Endothelial cell of umbilical vein (primary cell): ENCODE measurements at places on chromosomes 12 and 14. TPM values are rescaled to one million over a fixed set of nuclear protein-coding genes. Genes with fewer than 3 reads are reported as not detected.

FGF6 gene
- polyA plus RNA-seq: not detected in 2 replicates

DNA sequence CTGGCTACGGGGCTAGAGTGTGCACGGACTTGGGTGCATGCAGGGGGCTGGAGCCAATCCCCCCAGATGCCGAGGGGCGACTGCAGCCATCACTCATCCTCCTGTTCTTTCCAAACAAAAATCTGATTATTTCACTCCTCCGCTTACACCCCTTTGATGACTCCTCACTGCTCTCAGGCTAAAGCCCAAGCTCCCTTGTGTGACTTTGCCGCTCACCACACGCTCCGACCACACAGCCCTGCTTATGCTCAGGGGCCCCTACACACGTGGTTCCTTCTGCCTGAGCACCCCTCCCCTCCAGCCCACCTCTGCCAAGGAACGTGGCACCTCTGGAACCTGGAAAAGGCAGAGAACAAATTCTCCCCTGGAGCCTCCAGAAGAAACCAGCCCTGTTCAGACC lies 13.7 kb downstream of the CHFR start:
- DNase-seq: no peak

- peak; percentile 44 for DNase-seq
Observed at GRCh38 chr14:66508846-66509621, 1.1 kb downstream of the GPHN start.

PELI2 gene
- 9.9 and 11.5 TPM in 2 replicates for polyA plus RNA-seq

MSI1 gene
- polyA plus RNA-seq: 0.01 TPM in 1 of 2 replicates, not detected in the other

KRT75 gene
- not detected in 2 replicates for polyA plus RNA-seq

CCDC196 gene
- not detected in 2 replicates for polyA plus RNA-seq

TBC1D30 gene
- polyA plus RNA-seq: 4.9 and 7.6 TPM in 2 replicates

GRCh38 chr14:101288436-101289229 lies 272.7 kb upstream of the DIO3 start:
- no peak for DNase-seq

LMNTD1 gene
- polyA plus RNA-seq: not detected in 2 replicates

- DNase-seq: peak; percentile 12
Observed at GRCh38 chr12:123387508-123388176, 3.7 kb downstream of the KMT5A start.

- DNase-seq: peak; percentile 81
Observed at GRCh38 chr14:92783813-92784431, 10.2 kb upstream of the GOLGA5 start.

- DNase-seq: no peak
Observed at GRCh38 chr14:103198131-103199105, 75.2 kb downstream of the TNFAIP2 start.

IGFBP6 gene
- polyA plus RNA-seq: 18.2 TPM in 2 replicates

DNA sequence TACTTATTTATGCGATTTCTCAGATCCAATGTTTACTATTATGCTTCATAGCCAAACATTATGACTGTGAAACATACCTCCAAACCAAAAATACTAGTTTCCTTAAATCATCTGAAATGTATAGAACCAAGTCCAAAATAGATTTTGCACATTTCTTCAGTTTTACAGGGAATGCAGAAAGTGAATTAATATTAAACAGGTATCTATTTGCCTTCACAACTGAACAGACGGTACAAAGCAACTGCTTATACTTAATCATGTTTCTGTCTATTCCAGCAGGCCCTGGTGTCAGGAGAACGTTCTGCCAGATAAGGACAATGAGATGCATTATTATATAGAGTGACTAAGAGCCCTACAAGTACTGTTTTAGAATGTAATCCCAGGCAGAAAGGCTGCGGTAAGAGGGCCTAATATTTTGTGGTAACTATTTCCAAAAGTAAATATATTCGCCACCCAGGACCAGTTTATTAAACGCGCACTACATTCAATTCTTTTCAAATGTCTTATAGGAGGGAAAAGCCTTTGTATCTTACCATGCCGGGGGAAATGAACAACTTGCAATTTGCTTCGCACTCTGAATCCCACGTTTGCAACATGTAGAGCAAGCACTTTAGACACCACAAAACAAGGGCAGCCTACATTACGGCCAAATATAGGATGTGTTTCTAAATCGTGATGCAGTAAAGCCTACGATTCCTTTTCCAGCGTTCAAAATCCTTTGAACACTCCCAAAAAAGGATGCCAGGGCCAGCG lies 1.5 kb downstream of the CORO1C start:
- peak; percentile 70 for DNase-seq

DNA sequence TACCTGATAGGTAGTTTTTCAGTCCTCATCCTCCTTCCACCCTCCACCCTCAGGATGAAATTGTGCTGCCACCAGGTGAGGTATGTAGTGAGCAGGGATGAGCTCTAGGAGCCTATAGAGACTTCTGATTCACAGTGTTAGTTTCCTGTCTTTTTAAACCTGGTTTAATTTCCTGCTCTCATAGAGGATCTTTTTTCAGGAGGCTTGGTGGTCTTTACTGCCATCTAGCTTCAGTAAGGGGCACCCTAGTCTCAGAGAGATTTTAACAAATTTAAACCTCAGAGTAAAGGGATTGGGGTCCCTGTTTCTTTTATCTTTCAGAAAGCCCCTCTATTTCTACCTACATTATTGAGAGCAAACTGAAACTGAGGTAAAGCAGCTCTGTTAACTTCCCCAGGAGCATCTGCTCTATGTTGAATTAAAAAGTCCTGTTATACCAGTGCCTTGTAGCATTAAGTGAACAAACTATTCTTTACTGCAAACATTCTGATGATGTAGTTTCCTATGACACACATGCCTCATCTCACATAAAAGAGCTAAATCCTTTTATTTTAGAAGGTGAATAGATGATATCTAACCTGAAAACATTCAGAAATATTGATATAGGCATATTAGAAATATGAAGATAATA lies 172.2 kb upstream of the DDHD1 start:
- no peak for DNase-seq

DNA sequence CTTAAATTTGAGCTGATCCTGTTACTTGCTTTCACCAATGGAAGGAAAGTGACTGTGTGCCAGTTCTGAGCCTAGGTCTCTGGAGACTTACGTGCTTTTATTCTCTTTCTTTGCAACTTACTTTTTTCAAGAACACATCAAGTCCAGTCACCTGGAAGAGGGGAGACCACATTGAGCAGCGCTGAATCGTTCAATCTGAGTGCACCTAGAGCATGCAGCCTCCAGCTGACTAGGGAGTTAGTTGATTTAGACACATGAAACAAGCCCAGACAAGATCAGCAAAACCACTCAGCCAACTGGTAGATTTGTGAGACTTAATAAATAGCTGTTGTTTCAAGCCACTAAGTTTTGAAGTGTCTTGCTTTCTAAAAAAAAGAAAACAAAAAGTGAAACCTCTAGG lies 1014.8 kb upstream of the FBXO33 start:
- DNase-seq: no peak

DNA sequence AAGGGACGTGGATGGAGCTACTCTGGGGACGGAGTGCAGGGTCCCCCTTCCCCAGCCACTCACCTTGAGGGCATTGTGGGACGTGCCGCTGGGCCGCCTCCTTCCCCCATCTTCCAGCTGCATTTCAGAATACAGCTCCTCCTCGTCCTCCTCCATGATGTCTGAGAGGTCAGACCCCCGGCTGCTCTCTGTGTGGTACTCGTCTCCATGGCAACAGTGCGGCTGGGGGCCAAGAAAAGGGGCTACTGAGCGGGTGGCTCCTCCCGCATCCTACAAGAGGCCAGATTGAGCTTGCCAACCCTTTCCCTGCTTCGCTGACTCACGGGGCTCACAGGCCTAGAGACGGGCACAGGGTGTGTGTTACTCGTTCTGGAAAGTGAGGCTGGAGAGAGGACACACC lies 90.4 kb downstream of the PIWIL1 start:
- DNase-seq: no peak

KRT2 gene
- not detected in 2 replicates for polyA plus RNA-seq

DNA sequence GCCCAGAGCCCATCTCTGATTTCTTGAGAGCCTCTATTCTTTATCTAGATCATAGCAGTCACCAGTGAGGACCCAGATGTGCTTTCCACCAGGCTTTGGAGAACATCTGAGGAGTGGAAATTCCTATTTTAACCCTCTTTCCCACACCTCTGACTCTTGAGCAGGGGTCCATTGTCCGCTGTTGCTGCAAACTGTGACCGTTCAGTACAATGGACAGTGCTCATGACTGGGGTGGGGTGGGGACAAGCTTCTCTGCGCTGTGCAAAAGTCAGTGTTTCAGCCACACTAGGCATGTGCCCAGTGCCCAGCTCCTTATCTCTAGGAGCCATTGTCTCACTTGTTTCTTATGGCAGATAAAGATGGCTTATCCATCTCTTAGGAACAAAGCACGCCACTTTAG lies 16.9 kb upstream of the KRT7 start:
- DNase-seq: peak; percentile 43

GRCh38 chr12:53700567-53700966 lies 24.7 kb upstream of the ATP5MC2 start:
- no peak for DNase-seq

DNA sequence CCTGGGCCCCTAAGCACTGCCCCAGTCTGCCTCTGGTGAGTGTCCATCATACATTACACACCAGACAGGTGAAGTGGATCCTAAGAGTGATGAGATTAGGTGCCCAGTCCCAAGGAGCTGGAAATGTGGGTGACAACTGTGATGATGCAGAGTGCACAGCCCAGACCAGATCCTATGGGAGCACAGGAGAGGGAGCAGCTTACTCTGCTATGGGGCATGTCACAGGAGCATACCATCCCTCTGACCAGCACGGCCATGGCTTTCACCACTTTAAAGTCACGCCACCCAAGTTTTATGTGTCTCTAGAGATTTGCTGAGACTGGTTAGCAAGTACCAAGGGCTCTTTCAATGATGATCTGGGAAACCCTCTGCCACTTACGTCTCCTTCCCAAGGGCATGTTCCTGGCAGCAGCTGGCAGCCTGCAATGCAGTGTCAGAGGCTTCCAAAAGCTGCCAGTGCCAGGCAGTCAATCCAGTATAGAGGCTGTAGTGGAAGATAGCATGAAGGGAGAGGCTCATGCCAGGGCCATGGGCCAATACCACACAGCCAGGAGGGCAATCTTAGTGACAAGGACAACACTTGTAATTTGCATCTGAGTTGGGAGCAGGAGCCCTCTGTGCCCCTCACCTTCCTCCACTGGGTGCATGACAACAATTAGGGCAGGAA lies 40.2 kb downstream of the STAB2 start:
- DNase-seq: no peak

GRCh38 chr14:70906793-70907175 lies 475 bp upstream of the PCNX1 start:
- peak; percentile 57 for DNase-seq

DNA sequence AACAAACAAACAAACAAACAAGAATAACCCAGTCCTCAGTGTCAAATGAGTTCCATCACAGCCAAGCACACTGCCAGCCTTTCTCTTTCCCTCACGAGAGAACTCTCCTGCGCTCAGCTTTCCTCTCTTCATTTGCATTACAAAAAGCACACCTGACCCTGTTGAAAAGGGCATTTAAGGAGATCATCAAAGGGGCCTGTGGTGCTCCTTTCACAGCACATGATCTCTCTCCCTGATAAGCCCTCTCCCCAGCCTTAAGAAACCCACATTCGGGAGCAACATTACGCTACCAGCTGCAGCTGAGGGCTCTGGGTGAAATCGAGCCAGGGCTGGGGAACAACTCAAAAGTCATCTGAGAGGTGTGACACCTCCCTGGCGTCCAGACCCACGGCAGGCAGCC lies 165.6 kb upstream of the TMCC3 start:
- no peak for DNase-seq

DNA sequence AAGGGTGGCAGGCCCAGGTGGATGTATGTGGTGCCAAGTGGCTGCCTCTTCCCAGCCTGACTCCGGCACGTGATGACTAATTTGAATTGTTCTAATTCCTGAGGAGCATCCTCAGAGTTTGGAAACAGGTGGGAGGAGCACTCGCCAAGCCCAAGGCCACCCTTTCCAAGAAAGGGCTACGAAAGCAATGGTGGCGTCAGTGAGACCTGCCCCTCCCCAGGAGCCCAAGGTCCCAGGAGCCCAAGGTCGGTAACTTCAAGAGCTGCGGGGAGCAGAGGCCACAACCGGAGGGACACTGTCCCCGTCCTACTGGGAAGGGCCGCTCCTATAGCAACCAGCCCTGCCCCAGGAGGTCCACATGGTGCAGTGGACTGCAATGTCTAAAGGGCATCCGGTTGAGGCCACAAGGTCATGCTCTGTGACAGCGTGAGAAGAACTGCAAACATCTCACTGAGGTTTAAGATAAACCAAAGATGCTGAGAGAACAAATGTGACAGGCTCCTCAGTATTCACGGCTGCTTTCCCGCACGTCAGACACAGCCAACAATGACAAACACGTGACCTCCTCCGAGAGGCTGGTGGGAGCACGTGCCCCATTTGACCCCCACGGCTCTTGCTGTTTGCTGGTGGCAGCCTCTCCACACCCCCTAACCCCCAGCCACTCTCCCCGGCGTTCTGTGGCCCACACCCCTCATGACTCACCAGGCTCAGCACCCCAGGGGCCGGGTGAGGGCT lies 79.6 kb downstream of the ITPK1 start:
- DNase-seq: no peak

DNA sequence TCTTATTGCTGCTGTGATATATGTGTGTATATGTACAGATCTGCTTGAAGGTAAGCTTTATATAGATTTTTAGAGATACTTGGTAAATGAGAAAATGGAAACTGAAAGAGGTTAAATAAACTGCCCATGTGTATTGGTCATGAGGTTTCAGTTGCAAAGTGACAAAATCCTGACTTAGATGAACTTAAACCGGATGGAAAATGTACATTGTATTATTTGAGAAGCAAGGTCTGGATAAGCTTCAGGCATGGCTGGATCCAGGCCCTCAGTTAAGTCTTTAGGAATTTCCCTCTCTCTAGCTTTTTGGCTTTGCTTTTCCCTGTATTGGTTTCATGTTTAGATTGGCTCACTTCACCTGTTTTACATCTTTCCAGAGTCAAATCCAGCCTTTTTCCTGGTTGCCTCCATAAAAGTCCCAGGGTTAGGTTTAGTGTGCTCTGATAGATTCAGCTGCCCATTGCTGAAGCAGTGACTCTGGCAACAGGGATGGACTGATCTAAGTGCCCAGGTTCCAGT lies 21.0 kb upstream of the MAP1LC3B2 start:
- no peak for DNase-seq

KLRK1 gene
- not detected in 2 replicates for polyA plus RNA-seq

ADAM20 gene
- polyA plus RNA-seq: 0.06 and 0.10 TPM in 2 replicates

GRCh38 chr12:3725388-3726115 lies 27.4 kb downstream of the CRACR2A start:
- DNase-seq: peak; percentile 19

- DNase-seq: no peak
Observed at GRCh38 chr12:94149119-94149780, 873 bp downstream of the PLXNC1 start.

GRCh38 chr12:75738486-75738885 lies 227.1 kb upstream of the KRR1 start:
- no peak for DNase-seq

FOXM1 gene
- polyA plus RNA-seq: 34.0 and 43.5 TPM in 2 replicates

- DNase-seq: no peak
Observed at GRCh38 chr12:27541031-27541719, 17.2 kb downstream of the PPFIBP1 start.

GRCh38 chr14:77186911-77187648 lies 5.5 kb downstream of the TMEM63C start:
- no peak for DNase-seq

DNAJC22 gene
- polyA plus RNA-seq: 1.4 TPM in 2 replicates

GRCh38 chr12:52217223-52217622 lies 15.8 kb upstream of the KRT7 start:
- DNase-seq: peak; percentile 44

GRCh38 chr14:94550041-94550440 lies 11.2 kb upstream of the SERPINA4 start:
- no peak for DNase-seq

LBHD2 gene
- polyA plus RNA-seq: not detected in 2 replicates
